ENCODE measurements at places on chromosomes 3 and 15. TPM values are rescaled to one million over a fixed set of nuclear protein-coding genes. Genes with fewer than 3 reads are reported as not detected.
A peak's percentile ranks its signal among the peaks of the same experiment; 100 is the strongest.

DNA sequence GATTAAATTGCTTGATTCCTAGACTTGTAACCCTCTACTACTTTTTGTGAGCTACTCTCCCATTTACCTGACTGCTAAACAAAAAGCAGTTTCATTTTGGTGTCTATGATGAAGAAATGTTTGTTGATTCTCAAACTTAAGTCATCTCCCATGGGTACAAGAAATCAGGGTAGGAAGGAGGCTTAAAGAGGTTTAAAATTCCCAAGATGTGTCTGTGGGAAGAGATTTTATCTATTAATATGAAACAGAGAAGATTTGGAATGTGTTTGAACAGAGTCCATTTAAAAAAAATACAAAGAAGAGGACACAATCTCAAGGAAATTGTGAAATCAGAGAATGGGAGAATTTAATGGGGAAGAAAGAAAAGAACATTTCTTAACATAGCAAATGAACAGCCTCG lies 14.8 kb downstream of the P3H2 start:
- no peak for DNase-seq

- peak; percentile 17 for DNase-seq
Measured at GRCh38 chr15:80636675-80637074, 58.4 kb upstream of the ABHD17C start.

DNA sequence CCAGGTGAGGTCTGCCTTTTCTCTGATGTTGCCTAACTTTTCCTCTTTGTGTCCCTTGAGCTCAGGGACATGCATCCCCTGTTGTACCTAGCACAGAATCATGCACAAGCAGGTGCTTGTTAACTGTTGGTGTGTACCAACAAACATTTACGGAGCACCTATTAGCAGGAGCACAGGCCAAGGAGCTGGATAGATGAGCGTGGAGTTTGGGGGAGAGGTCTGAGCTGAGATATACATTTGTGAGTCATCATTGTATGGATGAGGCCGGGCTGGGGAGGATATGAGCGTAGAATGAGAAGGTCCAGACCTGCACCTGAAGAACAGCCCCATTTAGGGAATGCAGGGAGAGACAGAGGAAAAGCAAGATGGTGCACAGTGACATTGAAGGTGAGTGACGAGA lies 53.4 kb downstream of the SMAD3 start:
- DNase-seq, result no peak

- DNase-seq, result peak; percentile 5
Measured at GRCh38 chr3:40243056-40243455, 66.5 kb upstream of the EIF1B start.

DNA sequence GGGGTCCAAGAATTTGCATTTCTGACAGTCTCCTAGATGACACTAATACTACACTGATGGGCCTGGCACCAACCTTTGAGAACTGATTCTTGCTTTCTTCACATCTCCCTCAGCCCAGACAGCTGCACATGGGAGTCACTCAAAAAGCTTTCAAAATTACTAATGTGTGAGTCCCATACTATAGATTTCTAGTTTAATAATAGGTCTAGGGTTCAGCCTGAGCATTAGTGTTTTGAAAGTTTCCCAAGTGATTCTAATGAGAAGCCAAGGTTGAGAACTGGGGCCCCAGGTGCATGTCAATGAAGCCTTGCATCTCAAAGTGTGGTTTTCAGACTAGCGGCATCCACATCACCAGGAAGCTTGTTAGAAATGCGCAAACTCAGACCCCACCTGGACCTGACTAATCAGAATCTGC lies 159.9 kb upstream of the CMC1 start:
- no peak for DNase-seq

DNA sequence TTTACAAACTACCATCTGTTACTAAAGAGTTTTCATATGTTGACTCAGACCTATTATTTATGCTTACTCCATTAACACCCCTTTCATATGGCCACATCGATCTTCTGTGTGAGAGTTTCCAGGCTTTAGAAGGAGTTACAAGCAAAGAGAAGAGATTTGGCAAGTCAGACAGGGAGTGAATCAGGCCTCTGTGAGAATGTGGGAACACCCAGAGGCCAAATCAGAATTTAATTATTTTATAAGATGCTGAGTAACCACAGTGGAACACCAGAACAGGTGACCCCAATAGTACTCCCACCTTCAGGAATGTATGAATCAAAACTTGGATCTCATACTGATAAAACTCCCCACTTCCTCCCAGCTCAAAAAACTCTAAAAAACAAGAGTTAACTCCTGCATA lies 42.0 kb downstream of the IFT57 start:
- DNase-seq, result peak; percentile 26

GRCh38 chr15:89472785-89473256 lies 23.6 kb downstream of the RHCG start:
- peak; percentile 67 for DNase-seq

The CACNA1D gene
- 0.26 TPM for total RNA-seq

The IGSF10 gene
- total RNA-seq, result not detected

The CX3CR1 gene
- total RNA-seq, result not detected
